ENCODE measurements at places on chromosomes 1 and 21.

DNA sequence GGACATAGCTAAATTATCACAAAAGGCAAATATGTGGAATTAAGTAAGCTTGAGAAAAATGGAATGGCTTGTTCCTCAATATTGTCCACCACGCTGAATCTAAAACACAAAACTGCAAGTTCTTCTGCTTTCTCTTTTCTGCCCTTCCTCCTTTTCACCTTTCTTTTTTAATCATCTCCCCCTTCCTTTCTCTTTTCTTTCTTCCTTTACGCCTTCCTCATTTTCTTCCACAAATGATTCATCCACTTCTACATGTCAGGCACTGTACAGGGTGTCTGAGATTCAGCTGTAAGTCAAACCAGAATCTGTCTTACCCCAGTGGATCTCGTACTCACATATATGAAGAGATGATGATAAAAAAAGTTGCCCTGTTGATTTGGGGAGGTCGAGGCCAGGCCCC, 1182.5 kb downstream of the MRPL39 start:
- DNase-seq: no peak

DNA sequence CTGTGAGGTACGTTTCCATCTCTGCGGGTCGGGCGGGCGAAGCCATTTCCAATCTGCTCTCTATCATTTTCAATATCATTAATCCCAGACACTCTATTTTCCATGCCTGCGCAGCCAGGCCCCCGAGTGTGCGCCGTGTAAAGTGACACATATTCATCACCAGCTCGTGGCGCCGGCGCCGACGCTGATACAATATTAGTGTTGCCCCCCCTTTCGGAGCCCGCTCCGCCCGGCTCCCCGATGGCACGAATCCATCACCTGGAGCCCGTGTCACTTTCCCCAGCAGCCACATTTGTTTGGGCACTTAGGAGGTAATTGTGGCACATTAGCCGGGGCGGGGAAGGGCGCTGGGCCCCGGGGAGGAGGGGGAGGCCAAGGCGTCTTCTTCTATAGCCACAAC, 33.7 kb upstream of the DMBX1 start:
- no peak for DNase-seq

DNA sequence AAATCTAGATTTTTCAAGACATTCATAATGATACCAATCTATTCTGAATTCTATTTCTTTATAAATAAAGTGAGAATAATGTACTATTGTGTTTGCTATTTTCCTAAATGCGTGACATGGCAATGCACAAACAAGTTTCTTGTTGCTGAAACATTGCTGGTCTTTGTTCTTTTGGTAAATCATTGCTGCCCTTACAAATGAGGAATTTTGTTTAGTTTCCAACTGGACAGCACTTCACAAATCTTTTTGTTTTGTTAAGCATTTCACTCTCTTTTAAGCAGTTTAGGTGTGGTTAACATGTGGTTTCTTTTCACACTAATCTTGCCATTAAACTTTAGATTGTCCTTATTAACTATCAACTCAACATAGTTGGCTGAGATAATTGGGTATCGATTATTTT, 94.6 kb downstream of the LRRC7 start:
- no peak for DNase-seq

DNA sequence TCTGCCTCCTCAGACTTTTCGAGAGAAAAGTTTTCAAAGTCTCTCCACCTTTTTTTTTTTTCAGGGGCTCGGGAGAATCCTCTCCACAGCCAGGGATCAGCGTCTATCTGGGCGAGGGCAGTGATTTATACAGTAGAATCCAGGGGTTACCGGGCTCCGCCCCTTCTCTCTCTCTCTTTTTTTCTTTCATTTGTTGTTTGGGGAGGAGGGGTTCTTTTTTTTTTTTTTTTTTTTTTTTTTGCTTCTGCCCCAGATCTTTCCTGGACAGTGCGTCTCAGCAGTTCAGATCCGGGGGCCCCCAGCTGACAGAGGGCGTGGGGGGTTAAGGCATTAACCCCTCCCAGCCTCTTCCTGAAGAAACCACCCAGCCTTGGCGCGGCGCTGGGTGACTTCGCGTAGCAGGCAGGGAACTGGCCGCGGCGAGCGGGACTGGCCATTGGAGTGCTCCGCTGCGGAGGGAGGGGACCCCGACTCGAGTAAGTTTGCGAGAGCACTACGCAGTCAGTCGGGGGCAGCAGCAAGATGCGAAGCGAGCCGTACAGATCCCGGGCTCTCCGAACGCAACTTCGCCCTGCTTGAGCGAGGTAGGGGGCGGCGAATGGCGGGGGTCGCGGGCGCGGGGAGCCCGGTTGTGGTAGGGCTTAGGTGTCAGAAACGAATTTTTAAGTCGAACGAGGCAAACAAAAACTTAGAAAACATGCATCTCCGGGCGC, at the start of gene S1PR1:
Gene S1PR1, plus strand, starts transcription at position 504 of the 713 bp plus-strand sequence. CDS start 1,966 bp downstream, outside the sequence.
- DNase-seq: no peak

Data from NCI-H187 (cell line).